ENCODE measurements at places on chromosomes 6 and 20.

DNA sequence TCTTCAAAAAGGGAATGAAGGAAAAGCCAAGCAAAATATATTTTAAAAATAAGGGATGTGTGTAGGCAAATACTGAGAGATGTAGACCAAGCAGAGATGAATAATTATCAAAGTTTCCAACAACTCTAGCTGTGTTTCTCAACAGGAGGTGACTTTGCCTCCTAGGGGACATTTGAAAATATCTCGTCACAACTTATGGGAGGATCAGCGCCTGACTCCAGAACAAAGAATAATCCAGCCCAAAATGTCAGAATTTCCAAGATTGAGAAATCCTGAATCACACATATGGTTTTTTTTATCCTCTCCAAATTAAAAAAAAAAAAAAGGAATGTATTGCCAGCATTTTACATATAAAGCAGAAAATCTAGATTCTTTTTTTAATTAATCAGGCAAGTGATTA, 241.2 kb upstream of the ZFP64 start:
- no peak for DNase-seq

DNA sequence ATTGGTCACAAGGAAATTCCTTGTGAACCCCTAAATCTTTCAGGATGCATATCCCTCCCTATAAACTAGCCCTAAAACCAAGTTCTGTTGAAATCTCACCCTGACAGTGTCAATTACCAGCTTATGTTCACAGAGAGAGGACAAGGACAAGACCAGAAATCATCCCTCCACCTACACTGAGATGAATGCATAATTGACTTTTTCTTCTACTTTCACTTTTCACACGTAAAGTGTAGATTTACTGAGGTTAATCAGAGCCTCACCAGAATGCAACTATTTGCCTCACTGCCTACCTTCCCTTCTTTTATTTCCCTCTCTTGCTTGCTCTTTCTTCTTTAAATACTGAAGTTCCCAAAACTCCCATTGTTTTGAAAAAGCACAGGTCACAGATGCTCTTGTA, 15.3 kb upstream of the NKAIN2 start:
- no peak for DNase-seq

- no peak for DNase-seq
These were observed 443.7 kb downstream of the FRK start for GRCh38 chr6:115617031-115617430.

DNA sequence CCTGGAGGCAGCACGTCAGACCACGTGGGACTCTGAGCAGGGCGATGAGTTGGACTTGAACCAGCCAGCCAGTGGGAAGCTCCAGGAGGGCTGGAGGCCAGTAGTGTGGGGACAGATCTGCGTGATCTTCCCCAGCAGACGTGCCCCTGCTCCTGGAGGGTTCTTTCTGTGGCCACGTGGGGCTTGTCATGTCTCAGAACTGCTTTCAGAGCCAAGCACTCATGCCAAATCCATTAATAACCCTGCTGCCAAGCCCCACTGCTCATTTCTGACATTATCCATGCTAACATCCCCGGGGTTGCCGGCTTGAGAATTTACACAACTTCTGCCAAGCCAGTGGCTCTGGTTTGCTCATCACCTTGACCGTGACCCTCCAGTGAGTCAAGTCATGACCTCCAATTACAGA, 38.3 kb downstream of the SIRPA start:
- DNase-seq = peak; percentile 52

DNA sequence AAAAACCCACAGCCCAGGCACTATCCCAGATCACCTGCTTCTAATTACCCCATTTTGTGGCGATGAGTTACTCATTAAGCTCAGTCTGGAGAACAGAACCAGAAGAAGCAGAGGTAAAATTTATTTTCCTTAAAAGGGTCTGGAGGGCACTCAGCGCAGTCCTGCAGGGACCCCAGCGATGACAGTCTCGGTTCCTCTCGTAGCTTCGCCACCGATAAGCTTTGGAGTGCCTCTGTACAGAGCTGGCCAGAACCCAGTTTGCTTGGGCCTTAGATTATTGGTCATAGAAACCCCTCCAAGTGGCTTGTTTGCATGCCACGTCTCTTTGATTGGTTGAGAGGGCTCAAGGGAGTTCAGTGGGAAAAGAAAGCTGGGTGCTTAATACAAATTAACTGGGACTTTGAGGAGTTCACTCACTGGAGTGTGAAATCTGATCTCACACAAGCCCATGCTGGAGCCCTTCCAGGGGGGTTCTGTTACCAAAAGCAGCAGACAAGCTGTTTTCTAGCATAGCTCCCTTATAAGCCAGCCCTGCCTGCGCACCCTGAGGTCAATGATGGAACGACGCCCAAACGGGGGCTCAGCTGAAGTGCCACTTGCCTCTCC, 158.5 kb upstream of the ARID1B start:
- DNase-seq = no peak

- peak; percentile 4 for DNase-seq
These were observed 222.7 kb upstream of the NOX3 start for GRCh38 chr6:155678361-155678760.

- no peak for DNase-seq
These were observed 186.3 kb downstream of the EDN1 start for GRCh38 chr6:12476484-12476883.

DNA sequence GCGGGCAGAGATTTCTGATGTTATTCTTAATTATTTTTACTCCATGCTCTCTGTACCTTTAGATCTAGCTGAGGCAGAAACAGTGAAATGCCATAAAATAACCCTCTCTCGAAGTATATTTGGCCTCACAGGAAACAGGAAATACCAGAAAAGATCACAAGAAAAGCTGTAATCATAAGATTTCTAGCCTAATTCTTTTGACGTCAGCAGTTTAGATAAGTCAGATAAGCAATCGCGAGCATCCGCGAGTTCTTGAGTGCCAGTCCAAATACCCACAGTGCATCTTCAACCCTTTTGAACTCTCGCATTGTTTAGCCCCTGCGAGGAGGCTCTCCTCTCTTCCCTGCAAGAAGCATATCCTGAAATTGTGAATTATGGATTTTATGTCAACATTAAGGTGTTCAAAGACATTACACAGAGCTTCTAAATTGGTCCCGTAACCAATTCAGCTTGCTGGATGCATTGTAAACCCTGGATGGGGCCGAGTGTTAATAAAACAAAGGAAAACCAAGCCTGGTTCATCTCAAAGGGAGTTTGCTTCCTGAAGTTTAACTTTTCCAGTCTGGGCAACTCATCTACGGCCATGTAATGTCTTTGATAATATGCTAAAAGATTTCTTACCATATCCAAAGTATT, 198.9 kb downstream of the MTFR2 start:
- DNase-seq = no peak

DNA sequence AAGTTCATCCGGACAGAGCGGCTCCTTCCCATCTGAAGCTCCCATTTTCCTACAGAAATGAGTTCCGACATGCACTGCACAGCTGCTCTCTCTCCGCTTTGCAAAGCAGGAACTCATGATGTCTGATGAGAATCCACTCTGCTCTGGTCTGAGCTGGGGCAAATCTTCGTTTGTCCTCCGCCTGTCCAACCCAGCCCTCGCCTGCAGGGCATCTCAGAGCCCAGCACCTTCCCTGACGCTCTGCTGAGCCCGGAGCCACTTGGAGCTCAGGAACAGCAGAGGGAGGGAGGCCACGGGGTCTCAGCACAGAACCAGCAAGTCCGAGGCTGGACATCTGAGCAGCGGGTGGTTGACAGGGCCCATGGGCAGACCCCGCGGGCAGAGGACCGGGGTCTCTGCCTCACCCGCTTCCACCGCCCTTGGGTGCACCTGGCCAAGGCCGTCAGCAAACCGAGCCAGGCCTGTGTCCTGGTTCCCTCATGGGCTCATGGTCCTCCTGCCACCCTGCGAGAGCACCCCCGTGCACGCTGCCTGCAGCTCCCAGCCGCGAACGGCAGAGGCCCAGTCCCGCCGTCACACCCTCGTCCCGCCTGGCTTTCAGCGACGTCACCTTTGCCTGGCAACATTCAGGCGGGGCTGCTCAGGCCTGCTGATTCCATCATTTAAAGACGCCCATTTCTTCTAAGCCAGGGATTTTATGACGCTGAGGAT, 78.5 kb upstream of the BHLHE23 start:
- no peak for DNase-seq

DNA sequence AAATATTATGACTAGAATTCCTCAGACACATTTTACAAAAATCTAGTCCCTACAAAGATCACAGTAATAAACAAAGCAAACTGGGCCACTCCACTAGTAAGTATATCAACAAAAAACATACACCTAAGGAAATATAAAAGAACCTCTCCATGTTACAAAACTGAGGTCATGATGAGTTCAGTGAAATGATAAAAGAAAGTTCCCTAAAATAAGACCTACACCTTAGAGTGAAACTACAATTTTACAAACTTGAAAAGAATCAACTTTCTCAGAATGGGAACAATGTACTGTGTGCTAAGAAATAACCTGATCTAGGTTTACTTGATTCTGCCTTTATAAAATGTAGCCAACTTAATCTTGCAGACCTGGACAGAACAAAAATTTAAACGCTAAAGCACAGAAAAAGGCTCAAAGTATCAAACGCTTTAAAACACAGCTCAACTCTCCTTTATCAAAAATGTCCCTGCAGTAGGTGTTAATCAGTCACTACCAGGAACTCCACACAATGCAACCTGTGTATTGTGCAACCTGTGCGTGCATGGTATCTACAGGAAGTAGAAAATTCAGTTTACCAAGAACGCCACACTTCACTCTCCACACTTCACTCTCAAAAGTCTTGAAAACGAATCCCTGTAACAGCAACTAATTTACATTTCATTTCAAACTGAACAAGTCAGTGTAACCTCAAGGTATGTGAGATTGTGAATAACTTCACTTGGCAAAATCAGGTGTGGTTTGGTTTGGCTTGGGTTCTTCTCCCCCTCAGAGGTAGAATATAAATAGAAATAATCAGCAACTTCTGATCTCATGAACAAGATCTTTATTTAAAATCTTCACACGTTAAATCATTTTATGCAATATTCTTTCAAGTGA, 1.8 kb downstream of the RALGAPA2 start:
- DNase-seq = no peak

- no peak for DNase-seq
These were observed 634.5 kb downstream of the QKI start for GRCh38 chr6:164048840-164049516.

GRCh38 chr6:131382631-131383030, 190.4 kb upstream of the ARG1 start:
- DNase-seq = no peak
